ENCODE measurements at places on chromosomes 13 and 19. TPM values are rescaled to one million over a fixed set of nuclear protein-coding genes. Genes with fewer than 3 reads are reported as not detected.

- no peak for DNase-seq
These were observed 55.4 kb upstream of the SCEL start for GRCh38 chr13:77480066-77480465.

DNA sequence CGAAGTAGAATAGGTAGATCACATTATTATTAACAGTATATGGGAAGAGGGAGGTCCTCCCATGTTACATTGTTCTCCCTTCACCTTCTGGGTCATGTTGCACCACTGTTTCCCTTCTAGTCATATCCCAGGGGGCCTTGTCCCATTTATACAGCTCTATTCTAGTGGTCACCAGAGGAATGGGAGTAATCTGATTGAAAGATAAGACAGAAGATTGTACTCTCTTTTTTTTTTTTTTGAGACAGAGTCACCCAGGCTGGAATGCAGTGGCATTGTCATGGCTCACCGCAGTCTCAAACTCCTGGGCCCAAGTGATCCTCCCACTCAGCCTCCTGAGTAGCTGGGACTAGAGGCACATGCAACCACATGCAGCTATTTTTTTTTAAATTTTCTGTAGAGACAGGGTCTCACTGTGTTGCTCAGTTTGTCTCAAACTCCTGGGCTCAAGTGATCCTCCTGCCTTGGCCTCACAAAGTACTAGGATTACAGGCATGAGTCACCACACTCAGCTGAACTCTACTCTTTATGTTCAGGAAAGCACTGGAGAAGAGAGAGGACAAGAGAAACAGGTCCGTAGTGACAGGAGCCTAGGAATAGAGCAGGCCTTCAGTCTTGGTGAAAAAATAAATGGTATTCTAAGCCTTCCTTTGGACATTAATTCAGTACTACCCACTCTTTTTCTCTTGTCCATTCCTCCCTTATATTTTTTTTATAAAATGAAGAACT lies 4.3 kb upstream of the ZNF529 start:
- DNase-seq: no peak

DNA sequence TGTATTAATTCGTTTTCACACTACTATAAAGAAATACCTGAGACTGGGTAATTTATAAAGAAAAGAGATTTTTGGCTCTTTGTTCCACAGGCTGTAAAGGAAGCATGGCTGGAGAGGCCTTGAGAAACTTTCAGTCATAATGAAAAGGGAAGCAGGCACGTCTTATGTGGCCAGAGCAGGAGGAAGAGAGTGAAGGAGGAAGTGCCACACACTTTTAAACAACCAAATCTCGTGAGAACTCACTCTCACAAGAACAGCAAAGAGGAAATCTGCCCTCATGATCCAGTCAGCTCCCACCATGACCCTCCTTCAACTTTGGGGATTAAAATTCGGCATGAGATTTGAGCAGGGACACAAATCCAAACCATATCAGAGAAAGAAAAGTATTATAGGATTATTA lies 1255.9 kb upstream of the MIR17HG start:
- no peak for DNase-seq

SIX5 gene
- polyA plus RNA-seq: 20.0 TPM
